Activated T-cell treated with anti-CD3 and anti-CD28 coated beads, Interleukin-2, amount 50 U/mL, for 48 hours (primary cell): ENCODE measurements at places on chromosomes 7 and 10.

DNA sequence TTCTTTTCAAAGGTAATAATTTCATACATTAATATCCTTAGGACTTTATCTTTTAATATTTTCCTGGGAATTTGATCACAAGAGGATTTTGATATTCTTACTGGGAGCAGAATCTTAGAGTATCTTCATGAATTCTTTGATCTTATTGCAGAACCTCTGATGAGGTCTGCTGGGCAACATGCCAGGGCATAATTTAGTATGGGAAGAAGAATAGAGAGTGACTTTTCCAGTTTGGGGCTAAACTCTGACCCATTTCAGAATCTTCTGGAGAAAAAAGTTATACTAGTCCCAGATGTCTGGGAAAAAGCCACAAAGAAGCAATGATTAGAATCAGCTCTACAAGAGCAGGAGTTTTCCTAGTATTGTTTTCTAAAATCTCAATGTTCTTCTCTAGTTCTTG is 28.0 kb upstream of the RSU1 start:
- DNase-seq: no peak

DNA sequence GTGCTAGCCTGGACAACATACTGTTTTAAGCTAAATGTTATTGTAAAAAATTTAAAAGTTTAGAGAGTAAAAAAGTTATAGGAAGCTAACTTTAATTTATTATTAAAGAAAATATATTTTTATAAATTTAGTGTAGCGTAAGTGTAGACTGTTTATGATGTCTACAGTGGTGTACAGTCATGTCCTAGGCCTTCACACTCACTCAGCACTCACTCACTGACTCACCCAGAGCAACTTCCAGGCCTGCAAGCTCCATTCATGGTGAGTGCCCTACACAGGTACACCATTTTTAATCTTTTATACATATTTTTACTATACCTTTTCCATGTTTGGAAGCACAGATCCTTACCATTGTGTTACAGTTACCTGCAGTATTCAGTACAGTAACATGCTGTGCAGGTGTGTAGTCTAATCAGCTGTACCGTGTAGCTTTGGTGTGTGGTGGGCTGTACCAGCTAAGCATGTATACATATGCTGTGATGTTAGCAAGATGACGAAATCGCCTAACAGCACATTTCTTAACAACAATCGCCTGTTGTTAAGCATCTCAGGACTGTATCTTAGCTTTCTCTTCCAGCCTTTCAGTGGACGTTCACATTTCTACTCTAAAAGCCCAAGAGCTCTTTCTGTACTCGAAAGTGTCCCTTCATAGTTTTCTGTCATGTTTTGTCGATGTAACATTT is 12.5 kb downstream of the RNF32 start:
- DNase-seq: no peak

GRCh38 chr7:155215576-155216325 is 81.9 kb upstream of the INSIG1 start:
- no peak for DNase-seq

- DNase-seq: no peak
Observed at GRCh38 chr10:117214401-117214800, 17.1 kb downstream of the KCNK18 start.

GRCh38 chr7:36084485-36085091 is 68.5 kb upstream of the EEPD1 start:
- DNase-seq: no peak

DNA sequence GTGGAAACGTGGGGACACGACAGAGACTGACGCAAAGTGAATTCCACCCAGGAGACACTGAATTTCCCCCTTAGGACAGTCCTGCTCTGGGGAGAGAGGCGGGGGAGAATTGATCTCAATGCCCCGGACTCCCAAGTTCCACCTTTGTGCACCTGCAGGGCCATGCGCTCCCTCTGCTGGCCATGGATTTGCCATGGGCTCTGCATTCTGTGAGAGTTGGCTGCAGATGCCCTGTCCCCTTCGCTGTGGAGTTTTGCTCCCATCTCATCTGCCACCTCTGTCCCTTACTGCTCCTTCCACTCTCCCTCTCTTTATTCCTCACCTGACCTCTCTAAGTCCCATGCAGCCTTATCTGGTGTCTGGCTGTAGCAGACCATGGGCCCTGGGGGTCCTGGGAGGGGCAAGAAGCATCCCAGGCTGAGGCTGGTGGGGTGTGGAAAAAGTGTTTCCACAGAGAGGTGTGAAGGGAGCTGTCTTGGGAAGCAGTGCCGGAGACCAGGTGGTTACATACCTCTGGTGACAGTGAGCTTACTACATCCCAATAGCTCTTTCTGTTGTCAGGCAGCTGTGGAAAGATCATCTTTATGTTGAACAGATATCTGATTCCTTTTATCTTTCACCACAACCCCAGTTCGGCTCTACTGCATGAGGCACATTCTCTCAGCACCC is 14.3 kb downstream of the GHRHR start:
- no peak for DNase-seq

DNA sequence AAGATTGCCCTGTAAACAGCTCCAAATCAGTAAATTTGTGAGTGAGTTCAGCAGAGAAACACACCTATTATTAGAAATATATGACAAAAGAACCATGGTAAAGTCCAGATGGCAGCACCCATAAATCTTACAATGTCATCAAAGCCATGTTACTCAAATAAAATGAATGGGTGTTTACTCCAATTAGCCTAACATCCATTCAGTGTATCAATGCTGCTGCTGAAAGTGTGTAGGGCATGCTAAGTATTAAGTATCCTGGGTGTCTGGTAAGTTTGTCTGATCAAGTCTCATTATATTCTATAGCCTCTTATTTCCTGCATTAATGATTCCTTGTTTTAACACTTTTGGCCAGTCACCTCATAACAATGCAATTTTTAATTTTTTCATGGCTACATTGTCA is 185.5 kb upstream of the STEAP4 start:
- no peak for DNase-seq

GRCh38 chr7:53022893-53023292 is 12.5 kb upstream of the POM121L12 start:
- DNase-seq: no peak

DNA sequence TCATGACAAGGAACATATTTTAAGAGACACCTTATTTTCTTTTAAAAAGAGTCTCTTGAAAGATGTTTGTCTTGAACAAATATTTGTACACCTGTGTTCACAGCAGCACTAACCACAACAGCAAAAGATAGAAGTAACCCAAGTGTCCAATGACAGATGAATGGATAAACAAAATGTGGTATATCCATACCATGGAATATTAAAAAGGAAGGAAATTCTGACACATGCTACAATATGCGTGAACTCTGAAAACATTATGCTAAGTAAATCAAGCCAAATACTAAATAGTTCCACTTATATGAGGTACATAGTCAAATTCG is 17.8 kb downstream of the SGMS1 start:
- DNase-seq: no peak

GRCh38 chr10:6409971-6410643 is 170.0 kb downstream of the PRKCQ start:
- no peak for DNase-seq

DNA sequence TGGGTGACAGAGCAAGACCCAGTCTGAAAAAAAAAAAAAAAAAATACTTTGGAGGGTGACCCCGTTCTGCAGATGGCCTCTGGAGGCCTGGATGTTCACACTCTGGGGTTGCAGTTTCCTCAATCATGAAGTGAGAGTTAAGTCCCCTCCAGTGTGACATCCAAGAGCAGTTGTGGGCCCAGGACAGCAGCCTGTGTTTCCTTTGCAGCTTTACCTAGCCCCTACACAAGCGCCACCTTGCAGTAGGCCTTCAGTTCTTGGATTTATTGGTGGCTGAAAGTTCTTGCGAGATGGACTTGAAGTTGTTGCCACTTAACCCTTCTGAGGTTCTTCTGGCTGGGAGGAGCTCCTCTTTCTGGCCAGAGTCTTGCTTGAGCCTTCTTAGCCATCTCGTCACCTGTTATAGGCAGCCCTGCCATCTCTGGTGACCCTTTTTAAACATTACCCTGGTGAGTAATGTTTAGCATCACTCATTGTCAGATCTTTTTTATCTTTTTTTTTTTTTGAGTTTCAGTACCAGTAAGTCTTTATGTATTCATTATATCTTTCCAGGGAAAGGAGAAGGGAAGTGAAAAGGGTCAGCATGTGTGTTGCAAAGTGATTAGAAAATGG is 3.4 kb upstream of the ACTR3C start:
- DNase-seq: no peak

- DNase-seq: no peak
Observed at GRCh38 chr7:45187946-45188411, 30.4 kb downstream of the RAMP3 start.

DNA sequence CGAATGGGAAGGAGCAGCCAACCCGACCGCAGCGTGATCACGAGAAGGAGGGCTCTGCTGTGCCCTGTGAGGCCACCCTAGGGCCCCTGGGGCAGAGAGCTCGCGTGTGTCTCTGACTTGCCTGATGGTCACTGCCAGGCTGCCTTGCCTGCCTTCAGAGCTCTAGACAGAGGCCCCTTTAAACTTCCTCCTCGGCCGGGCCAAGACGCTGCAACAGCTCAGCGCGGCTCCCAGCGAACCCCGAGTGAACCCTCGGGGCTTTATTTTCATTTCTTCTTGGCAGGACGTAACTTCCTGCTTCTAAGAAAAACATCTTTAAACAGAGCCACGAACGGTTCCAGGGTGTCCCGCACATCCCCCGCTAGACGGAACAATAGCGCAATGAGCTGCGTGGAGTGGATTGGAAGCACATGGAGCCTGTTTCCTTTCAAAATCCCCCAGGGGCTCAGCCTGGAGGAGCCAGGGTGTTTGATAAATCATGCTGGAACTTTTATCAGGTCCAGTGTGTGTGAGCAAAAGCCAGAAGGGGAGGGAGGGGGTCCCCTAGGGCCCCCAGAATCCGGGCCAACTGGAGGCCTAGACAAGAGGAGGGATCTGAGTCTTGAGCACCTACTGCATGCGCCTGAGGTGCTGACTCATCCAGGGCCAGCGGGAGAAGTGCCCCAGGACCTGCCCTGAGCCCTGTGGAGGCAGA is 134.1 kb upstream of the GDF10 start:
- peak; percentile 57 for DNase-seq

- DNase-seq: no peak
Observed at GRCh38 chr7:17244786-17245185, 53.7 kb upstream of the AHR start.

GRCh38 chr7:142711746-142712616 is 37.3 kb upstream of the PRSS1 start:
- DNase-seq: peak; percentile 49

GRCh38 chr10:131686781-131687420 is 213.9 kb upstream of the PPP2R2D start:
- no peak for DNase-seq

- no peak for DNase-seq
Observed at GRCh38 chr10:986881-987619, 1.2 kb upstream of the GTPBP4 start.

DNA sequence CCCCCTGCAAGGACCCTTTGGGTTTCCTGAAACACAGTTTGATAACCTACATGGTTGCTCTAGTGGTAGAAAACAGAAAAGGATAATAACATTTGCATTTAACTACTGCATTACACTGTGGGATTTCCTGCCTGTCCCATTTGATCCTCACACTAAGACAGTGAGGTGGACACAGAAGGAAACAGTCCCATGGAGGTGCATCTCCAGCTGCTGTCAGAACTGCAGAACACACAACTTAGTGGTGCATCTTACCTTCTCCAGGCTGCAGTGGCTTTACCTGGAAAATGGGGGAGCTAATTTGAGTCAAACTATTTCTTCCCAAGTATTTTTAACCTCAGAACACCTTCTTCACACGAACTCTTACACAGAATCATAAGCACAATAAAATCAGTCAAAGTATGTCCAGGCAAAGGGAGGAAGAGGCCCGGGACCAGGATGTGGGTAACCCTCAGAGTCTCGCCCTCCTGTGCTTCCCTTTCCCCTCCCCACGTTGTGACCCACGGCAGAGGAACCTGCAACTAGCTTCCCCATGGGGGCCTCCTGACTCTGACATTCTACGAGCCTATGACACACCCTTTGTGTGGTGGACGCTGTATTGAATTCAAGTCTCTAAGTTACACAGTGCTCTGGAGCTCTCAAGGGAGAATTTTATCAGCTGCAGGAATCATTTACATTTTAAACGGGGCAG is 33.7 kb downstream of the SCRN1 start:
- DNase-seq: peak; percentile 33

DNA sequence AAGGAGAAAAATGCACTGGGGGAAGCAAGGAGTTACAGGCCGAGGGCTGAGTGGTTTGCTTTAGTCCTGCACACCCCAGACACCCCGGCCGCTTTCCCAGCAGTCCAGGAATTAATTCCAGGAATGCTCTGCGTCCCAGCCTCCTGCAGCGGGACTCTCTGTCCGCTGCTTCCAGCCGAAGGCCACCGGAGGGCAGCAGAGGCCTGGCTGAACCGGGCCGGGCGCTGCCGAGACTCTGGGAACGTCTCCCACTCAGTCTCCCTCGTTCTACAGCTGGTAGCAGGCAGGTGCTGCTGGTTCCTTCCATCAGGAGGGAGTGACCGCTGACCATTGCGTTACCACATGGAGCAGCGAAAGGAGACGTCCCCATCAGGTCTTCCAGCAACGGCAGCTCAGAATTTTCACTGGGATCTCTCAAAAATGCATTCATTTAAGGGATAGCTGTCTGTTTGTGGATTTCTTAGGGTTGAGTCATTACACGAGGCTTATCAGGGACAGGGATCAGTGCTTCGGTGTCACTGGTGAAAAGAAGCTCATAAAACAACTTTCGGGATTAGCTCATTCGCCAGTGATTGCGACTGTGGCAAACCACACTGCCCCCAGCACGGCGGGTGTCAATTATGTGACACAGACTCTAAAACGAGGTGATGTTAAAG is 24.9 kb upstream of the PITRM1 start:
- peak; percentile 88 for DNase-seq

DNA sequence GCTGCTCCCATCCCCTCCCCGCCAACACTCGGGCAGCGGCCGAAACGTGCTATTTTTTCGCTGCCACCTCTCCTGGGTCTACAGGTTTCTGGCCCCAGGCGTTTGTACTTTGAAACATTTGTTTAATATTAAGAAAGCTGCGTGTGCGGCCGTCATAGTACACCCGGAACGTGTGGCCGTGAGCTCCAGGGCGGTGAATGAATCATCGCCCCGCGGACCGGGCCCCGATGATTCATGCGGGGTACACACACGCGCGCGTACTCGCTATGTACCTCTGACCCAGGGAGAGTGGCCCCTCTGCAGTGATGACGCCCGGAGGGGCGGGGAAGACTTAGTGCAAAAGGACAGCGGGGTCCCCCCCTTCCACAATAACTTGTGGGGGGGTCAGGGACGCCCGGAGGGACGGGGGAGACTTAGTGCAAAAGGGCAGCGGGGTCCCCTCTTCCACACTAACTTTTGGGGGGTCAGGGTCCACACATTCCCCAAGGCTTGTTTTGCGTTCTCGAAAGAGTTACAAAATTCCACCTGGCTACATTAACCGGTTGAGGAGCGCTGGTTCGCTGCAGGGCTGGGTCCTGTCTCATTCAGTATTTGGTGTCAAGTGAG is 56.5 kb upstream of the PCGF5 start:
- DNase-seq: peak; percentile 83

DNA sequence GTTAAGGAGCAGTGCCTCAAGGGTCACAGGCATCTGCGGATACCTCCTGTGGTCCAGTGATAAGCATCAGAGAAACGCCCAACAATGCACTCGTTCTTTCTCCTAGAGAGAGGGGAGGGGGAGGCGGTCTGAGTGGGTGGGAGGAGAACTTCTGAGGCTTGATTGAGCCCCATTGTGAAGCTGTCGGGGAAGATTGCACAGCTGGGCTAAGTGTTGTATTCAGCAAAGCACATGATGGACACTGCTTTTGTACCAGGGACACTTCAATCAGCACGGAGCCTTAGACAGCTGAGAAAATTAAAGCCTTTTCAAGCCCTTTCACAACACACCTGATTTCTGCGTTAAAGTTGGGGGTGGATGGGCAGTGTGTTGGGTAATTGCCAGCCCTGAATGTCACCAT is 230.3 kb upstream of the GHITM start:
- no peak for DNase-seq

- DNase-seq: no peak
Observed at GRCh38 chr10:120559800-120560199, 102.8 kb downstream of the PLPP4 start.
